ENCODE measurements at places on chromosomes 6 and 20.
A peak's percentile ranks its signal among the peaks of the same experiment; 100 is the strongest.

DNA sequence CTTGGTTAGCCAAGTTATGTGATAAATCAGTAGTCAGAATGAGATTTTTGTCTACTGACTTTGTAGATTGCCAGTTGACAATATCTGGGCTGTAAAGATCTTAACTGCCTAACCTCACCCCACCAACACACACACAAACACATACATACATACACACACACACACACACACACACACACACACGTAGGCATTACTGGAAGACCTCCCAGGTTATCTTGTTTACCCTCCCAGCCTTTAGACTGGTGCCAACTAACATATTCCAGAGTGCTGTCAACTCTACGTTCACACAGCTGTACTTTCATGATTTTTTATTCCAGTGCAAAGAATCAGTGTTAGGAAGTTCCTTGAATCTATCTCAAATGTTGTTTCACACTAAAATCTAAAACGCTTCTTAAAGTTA lies 38.9 kb downstream of the BMP5 start:
- DNase-seq, result no peak

DNA sequence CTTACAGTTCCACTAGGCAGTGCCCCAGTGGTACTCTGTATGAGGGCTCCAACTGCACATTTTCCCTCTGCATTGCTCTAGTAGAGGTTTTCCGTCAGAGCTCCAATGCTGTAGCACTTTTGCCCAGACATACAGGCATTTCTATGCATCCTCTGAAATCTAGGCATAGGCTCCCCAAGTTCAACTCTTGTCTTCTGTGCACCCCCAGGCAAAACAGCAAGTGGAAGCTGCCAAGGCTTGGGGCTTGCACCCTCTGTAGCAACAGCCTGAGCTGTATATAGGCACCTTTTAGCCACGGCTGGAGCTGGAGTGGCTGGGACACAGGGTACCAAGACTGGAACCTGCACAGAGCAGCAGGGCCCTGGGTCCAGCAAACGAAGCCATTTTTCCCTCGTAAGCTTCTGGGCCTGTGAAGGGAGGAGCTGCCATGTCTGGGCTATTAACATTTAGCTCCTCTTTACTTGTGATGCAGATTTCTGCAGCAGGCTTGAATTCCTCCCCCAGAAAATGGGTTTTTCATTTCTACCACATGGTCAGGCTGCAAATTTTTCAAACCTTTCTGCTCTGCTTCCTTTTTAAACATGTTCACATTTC lies 596.2 kb upstream of the ADGRB3 start:
- no peak for DNase-seq

DNA sequence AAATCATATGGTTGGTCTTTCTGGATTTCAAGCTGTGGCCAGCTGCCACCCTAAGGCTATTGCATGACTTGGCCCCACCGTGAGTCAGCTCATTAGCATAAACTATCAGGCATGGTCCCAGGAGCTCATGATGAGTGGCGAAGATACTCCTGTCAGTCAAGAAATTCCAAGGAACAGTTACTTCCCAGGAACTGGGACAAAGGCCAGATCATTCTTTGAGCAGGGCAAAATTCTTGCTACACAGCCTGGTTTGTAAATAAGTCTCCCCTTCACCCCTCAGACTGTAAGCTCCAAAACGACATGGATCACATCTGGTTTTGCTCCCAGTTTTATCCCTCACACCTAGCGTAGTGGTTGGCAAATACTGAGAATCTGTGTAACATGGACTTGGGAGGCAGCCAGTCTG lies 33.0 kb upstream of the KIAA1586 start:
- DNase-seq, result no peak

DNA sequence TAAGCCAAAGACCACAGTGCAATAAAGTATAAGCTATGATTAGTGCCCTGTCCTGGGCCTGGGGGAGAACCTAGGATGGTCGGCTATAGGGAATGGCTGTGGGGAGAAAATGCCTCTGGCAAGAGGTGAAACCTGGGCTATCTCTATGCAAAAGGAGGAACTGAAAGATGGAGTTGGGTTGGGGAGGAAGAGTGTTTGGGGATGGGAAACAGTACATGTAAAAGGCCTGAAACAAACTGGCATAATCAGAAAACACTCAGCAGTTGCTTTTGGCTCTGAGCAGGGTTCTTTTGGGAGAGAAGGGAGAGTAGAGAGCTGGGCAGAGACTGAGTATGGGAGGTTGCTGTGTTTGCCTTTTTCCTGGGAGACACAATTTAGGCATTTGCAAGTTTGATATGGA lies 31.9 kb upstream of the FUCA2 start:
- no peak for DNase-seq

- no peak for DNase-seq
Observed at GRCh38 chr6:48111143-48111506, at the start of gene PTCHD4. Gene PTCHD4 (minus strand): TSS chr6:48111197. CDS start chr6:48068957, 42,240 bp downstream.

- DNase-seq, result no peak
Observed at GRCh38 chr6:123592426-123592825, 44.3 kb downstream of the TRDN start.

DNA sequence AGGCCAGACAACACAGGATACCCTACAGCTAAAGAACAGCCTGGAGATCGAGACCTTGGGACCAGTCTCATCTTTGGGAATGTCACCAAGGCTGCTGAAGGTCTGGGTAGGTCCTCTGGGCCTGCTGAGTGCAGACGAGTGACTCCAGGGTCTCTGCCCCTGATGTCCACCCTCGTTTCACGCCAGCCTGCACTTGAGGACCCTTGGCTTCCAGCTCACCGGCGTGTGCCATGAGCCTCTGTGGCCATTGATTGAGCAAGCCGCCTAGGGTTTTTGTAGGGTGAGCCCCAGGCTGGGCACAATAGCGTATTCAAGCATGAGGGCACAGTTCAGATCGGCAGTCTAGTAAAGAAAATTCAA lies 4.3 kb downstream of the BPHL start:
- DNase-seq, result no peak

- no peak for DNase-seq
Observed at GRCh38 chr6:112287577-112288225, 33.3 kb upstream of the LAMA4 start.

DNA sequence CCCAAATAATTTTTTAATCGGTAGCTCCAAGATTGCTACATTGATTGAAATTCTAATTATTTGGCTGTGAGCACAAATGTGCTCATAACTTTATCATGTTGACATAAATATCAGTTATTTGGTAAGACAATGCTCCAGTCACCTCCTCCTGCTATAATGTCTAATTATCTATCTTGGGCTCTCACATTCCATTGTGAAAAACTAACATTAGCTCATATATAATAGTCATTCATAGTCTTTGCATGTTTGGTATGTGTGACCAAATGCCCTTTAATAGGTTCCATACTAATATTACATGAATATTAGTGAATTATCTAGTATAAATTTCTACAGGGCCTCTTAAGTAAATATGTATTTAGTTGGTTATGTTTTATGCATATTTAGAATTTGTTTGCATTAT lies 185.6 kb upstream of the MCHR2 start:
- no peak for DNase-seq

GRCh38 chr6:41548098-41548840 lies 2.1 kb downstream of the FOXP4 start:
- DNase-seq, result peak; percentile 55

DNA sequence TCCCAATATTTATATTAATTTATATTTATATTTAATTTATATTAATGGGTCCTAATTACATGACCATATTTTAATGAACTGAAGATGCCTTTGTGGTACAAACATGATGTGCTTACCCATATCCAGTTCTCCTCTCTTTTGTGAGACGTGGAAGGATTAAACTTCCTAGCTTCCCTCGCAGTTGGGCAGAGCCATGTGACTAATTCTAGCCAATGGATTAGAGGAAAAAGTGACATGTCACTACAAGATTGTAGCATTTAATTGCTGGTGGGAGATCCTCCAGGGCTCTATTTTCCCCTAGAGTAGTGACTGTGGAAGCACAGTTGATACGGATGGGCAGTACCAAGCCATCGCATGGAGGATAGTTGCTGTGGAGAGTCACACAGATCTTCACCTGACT lies 4.8 kb upstream of the SOBP start:
- no peak for DNase-seq

DNA sequence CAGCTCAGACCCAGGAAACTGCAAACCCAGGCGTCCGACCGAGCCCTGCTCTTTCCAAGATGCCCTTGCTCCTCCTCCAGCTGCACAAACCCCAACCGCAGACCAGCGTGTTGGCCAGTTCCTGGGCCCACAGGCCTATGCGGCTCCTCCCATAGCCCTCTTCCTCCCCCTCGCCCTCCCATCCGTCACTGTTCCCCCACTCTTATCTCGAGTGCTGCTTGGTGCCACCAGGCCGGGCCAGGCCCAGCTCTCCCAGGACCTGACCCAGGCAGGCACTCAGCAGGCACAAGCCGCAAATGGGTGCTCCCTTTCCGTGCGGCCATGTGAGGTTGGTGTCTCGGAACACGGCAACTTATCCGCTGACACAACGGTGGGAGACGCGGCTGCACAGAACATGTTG lies 28.6 kb downstream of the ADRM1 start:
- no peak for DNase-seq

DNA sequence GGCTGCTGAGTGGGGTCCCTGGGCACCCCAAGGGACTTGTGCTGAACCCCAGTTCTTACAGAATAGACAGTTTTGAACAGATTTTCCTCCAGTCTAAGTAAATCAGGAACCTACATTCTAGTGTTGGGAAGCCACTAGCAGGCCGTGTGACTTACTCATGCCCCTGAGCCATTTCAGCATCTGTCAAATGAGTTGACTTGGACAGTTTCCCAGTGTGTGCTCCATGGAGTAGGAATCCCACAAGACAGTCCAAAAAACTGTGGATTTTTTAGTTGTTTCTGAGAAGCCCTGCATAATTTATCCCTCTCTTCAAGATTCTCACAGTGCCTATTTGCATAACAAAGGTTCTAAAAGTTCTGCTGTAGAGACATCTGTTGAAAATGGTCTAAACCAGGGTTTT lies 2.1 kb downstream of the GABRR2 start:
- no peak for DNase-seq

DNA sequence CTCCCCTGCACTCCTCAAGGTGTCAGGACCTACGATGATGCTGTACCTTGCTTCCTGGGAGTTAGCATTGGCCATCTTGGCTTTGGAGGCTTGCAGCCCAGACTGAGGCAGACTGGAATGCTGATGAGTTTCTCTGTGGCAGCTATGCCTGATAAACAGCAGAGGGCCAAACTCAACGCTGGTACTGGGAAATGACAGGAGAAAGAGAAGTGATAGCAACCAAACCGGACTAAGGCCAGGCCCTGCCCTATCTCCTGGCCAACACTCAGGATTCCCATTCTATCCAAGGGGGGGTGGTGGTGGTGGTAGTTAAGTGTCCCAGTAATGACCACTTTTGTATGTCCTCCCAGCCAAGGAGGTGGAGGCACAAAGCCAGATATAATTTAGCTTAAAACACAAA lies 90.0 kb upstream of the DTNBP1 start:
- DNase-seq, result no peak

GRCh38 chr6:156906451-156906850 lies 129.3 kb downstream of the ARID1B start:
- no peak for DNase-seq

GRCh38 chr6:1479601-1480221 lies 90.3 kb downstream of the FOXF2 start:
- no peak for DNase-seq

GRCh38 chr6:39189915-39190544 lies 39.2 kb downstream of the KCNK5 start:
- DNase-seq, result no peak

GRCh38 chr6:137353842-137354397 lies 134.7 kb upstream of the IFNGR1 start:
- DNase-seq, result no peak

DNA sequence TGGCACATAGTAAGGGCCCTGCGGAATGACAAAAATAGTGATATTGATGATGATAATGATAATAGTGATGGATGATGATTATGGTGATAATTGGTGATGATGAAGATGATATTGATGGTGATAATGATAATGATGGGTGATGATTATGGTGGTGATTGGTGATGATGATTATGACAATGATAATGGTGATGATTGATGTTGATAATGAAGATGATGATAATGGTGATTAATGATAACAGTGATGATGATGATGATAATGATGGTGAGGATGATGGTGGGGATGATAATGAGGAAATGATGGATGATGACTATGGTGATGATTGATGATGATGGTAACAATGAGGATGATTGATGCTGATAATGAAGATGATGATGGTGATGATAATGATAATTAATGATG lies 48.9 kb downstream of the EDN3 start:
- no peak for DNase-seq

DNA sequence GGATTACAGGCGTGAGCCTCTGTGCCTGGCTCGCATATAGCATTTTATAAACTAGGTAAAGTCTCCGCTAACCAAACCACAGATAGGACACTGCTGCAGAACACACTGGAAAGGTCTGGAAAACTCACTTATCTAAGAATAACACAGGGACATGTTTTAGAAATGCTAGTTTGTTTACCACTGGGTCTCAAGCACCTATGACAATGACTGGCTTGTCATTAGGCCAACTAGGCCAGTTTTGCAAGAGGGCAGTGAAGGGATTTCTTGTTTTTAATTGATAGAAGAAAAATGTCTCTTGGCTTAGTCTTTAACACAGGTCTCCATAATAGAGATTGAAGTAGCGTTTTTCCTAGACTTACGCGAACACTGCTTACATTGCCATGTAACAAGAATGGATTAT lies 201.4 kb downstream of the TMEM242 start:
- DNase-seq, result no peak

- no peak for DNase-seq
Observed at GRCh38 chr6:138493413-138493812, 5.9 kb downstream of the NHSL1 start.

DNA sequence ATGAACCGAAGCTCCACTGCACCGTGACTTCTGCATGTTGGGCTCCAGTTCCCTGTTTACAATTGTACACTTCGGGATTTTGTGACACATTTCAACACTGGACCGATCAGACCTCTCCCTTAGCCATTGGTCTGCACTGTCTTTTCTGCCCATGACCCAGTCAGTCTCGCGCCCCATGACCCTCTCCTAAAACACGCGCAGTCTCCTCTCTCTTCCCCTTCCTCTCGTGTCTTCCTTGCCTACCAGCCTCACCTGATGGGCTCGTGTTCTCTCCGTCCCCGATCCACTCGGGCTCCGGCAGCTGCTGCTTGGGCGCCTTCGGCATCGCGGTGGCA lies 535 bp upstream of the ABCF1 start:
- DNase-seq, result no peak

Measured in stimulated activated CD4-positive, alpha-beta T cell treated with anti-CD3 and anti-CD28 coated beads, Interleukin-4, amount 100 ng/mL, for 4 hours (primary cell).